Foreskin keratinocyte (primary cell): ENCODE measurements at places on chromosomes 1 and 21. TPM values are rescaled to one million over a fixed set of nuclear protein-coding genes. Genes with fewer than 3 reads are reported as not detected.

DNA sequence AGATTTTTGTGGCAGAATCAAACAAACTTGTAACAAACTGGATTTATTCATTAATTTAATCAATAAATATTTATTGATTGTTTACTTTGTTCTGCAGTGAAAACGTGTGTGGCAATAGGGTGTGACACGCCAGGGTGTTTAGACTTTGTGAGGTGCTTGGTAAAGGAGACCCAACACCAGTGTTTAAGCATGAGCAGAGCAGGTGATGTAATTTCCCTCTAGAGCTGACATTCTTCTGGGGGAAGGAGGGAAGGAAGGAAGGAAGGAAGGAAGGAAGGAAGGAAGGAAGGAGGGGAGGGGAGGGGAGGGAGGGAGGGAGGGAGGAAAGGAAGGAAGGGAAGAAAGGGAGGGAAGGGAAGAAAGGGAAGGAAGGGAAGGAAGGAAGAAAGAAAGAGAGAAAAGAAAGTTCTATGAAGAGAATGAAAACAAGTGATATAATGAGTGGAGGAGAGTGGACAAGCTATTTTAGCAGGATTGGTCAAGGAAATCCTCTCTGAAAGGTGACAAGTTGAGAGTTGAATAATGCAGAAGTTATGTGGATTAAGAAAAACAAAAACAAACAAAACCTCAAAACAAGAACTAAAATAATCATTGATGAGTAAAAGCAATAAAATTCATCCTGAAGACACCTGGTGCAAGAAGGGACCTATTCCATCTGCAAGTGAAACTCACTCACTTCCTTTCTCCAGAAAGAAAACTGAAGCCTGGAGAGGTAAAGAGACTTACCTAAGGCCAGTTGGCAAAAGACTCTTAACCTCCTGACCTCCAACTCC, 60.8 kb downstream of the TSEN15 start:
- peak; percentile 51 for DNase-seq

DNA sequence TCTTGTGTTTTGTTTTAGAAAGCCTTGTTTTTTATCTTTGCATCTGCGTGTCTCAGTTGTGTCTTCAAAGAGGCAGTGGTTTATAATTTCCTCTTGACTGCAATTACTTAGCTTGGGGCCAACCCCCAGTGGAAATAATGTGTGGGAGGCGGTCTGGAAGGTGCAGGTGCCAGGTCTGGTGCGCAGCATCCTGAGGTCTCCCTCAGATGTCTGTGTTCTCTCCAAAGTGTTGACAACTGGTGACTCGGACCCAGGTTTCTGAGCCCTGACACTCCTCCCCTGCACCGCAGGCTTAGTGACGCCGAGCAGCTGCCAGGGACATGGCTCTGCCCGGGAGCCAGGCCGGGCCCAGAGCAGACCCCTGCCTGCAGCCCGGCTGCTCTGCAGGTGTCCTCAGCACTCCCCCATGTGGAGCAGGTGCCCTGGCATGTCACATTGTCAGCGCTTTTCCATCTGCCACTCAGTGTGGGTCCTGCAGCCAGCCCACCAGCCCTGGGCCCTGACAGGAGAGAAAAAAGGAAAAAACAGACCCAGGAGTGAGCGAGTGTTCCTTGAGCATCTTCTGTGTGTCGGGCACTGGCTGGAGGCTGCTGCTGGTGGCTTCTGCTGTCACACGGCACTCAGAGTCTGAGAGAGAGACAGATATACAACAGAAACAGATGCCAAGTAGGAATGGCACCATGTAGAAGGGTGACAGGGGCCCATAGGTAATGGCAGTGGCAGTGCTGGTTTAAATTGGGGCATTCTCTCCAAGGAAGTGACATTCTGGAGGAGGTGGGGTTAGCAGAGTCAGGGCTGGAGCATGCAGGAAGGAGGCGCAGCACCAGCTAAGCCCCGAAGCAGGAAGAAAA, 24.8 kb upstream of the SELENON start:
- no peak for DNase-seq

DNA sequence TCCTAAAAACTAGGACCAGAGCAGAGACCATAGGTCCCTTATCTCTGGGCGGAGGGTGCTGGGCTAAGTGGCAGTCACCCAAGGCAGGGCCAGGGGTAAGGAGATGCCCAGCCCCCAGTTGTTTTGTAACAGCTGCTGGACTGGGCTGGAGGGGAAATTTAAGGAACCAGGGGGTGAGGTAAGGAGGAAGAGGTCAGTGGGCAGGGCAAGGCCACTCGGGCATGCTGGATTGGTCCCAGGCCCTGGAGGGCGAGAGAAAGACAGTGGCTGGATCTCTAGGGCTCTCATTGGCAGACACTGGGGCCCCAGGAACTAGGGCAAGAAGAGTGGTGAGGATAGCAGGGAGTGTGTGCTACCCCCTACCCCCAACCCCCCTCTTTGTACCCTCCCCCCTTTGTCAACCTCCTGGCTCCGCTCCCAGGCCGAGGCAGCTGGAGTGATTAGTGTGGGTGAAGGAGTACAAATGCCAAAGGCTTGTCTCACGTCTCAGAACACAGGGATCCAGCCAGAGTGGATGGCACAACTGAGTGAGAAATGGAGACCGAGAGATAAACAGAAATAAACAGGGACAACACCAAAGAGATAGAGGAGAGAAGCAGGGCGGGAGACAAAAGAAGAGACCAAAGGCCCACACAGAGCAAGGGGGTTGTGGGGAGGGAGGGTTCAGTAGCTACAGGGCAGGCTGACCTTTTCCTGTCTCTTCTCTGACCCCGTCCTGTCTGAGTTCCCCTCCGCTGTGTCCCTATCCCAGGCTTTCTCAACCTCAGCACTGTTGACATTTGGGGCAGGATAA, 20.5 kb upstream of the THRAP3 start:
- peak; percentile 39 for DNase-seq

DNA sequence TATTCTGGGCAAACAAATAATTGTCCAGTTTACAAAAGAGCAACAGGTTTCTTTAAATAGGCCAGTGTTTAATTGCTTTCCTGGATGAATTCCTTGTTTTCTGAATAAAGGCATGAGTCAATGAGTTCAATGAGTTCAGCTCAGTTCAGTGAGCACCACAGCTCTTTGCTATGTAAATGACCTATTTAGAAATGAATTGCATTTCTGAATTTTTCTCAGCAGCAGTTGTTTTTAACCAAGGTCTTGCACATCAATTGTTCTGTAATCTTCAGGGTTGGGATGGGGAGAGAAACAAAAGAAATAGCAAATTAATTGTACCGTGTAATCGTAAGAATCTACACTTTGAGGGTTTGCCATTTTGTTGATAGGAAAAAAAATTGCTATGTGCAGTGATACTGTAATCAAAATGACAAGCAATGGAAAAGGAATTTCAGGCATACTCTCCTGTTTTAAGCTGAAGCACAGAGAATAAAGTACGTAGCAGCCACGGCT, 45.7 kb downstream of the MIS18A start:
- no peak for DNase-seq

GRCh38 chr1:31862071-31862470, 46.2 kb upstream of the SPOCD1 start:
- DNase-seq: no peak

- DNase-seq: no peak
Observed at GRCh38 chr1:150535511-150536287, 13.5 kb upstream of the ADAMTSL4 start.

DNA sequence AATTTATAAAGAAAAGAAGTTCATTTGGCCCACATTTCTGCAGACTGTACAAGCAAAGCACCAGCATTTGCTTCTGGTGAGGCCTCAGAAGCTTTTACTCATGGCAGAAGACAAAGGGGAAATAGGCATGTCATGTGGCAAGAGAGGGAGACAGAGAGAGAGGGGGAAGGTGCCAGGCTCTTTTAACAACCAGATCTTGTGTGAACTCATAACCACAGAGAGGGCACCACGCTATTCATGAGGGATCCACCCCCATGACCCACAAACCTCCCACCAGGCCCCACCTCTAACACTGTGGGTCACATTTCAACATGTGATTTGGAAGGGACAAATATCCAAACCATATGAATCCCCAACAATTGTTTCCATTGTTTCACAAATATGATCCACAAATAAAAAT, 467.9 kb downstream of the SIPA1L2 start:
- DNase-seq: no peak

DNA sequence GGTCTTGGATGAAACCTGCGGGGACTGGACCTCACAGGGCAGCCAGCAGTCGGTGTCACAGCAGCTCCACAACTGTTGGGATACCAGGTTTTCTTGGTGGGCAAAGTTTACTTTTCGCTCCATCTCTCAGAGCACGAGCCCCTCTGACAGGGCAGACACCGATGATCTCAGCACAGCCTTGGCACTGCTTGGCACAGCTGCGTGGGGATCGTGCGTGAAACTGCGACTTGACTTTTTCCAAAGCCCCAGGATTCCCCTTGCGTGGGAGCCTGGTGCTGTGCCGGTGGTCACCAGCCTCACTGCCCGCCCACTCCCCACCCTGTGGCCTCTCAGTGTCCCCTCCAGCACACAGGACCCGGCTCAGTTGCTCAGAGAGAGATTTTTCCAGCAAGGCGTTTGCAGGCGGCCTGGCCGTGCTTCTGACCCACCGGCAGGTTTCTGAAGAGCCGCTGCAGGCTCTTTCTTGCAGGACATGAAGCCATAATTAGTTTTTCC, 57.3 kb downstream of the SIK1 start:
- DNase-seq: no peak

DNA sequence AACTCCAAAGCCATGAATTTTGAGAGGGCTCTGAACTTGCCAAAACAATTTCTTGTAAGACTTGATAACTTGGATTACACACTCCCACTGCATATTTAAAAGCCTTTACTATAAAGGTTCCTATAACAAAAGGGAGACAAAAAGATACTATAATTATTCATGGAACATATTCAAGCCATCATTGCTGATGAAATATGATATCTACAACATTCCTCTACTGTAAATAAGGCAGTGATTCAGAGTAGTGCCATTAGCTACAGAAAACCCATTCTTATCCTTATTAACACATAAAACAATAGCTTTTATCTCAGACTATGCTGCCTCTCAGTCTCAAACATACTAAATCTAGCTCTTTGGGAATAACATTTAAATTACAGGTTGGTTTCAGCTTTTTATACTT, 675.5 kb upstream of the CXADR start:
- DNase-seq: no peak

DNA sequence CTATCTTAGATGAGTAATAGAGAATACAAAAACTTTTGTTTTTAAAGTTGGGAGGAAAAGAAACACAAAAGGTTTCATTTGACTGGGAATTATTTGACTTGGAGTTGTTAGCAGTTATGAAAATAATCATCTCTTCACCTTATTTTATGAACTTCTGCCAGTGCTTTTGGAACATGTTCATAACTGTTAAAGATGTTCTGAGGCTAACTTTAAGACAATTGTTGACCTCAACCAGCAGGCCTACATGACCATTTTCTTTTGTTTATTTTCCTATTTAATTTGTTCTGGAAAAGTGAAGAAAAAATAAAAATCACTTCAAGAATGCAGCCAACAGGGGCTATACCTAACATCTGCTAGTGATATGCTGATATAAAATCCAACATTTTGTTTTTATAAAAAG, 37.4 kb downstream of the JAM2 start:
- DNase-seq: no peak

GRCh38 chr21:43854773-43855633, 10.0 kb upstream of the AGPAT3 start:
- DNase-seq: no peak

GRCh38 chr1:167491586-167492461, 26.5 kb downstream of the CD247 start:
- no peak for DNase-seq

- no peak for DNase-seq
Observed at GRCh38 chr1:200480964-200481363, 71.1 kb upstream of the ZNF281 start.

DNA sequence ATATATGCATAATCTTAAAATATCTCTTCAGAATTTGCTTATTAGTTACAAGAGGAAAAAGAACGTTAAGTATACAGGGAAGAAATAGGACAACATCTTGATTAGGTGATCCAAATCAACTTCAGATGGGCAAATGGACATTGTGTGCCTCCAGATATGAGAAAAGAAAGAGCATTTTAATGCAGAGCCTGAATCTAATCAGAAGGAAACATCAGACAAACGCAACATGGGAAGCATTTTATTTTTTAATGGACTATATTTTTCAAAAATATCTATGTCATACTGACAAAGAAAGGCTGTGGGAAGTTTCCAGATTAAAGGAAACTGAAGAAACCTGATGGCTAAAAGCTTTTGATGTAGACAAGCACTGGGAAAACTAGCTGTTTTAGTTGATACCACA, 51.3 kb upstream of the HOOK1 start:
- no peak for DNase-seq

DNA sequence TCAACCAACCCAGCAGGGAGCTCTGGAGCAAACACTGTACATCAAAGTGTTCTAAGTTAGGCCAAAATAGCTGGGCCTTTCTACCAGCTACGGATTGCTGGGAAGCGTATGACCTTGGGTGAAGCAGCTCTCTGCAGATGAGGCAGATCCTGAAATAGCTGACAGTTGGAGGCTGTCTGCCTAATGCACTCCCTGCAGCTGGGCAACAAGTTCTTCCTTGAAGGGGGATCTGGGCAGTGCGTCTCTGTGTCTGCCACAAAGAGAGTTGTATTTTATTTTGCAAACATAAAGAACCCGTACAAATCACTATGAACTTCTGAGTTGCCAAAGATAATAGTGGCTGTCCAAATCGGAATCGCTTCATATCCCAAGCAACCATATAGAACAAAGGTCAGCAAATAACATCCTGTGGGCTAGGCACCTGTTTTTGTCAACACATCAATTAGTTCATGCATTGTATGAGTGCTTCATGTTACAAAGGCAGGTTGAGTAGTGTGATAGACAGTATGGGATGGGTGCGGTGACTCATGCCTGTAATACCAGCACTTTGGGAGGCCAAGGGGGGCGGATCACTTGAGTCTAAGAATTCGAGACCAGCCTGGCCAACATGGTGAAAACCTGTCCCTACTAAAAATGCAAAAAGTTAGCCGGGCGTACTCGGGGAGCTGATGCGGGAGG, 29.1 kb upstream of the KLF17 start:
- no peak for DNase-seq

DNA sequence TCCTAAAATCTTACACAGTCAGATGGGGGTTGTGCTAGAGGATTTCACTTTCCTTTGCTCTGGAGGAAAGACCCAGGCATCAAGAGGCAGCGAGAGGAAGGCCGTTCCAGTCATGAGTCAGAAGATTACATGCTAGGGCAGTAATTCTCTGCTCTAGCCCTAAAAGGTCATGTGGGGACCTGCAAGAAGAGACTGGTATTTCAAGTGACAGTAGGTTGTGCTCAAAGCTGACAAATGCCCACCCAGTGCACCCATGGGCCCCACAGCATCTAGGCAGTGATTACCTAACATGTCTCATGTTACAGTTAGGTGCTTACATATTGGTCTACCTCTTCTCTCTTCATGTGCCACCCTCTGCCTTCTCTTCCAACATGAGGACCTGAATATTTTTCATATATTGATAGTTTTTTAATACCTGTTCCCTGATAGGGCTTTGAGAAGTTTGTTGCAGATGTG, 99.7 kb upstream of the BEND5 start:
- DNase-seq: peak; percentile 80

- no peak for DNase-seq
Observed at GRCh38 chr1:10283318-10283984, 73.1 kb downstream of the KIF1B start.

C2CD4D gene
- total RNA-seq: 0.18 TPM in 1 of 2 replicates, not detected in the other

COL24A1 gene
- 0.04 and 0.17 TPM in 2 replicates for total RNA-seq

C1orf167 gene
- total RNA-seq: not detected in 2 replicates

PPIAL4G gene
- not detected in 2 replicates for total RNA-seq

SPRR1B gene
- total RNA-seq: 36.3 and 89.7 TPM in 2 replicates

EDEM3 gene
- total RNA-seq: 19.7 and 21.5 TPM in 2 replicates

FCN3 gene
- total RNA-seq: not detected in 2 replicates
